B cell (primary cell): ENCODE measurements at places on chromosomes 1 and 21. TPM values are rescaled to one million over a fixed set of nuclear protein-coding genes. Genes with fewer than 3 reads are reported as not detected.

DNA sequence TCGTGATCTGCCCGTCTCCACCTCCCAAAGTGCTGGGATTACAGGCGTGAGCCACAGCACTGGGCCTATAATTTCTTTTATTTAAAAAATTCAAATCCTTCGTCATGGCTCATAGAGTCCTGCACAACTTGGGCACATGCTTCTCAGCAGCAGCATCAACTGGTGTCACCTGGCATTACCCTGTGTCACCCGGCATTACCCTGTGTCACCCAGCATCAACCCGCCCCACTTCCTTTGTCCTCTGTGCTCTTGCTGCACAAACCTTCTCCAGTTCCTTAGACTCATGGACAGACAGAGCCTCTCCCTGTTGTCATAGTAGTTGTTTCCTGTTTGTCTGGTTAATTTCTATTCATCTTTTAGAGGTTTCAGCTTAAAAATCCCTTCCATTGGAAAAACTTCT lies 121.2 kb upstream of the SERBP1 start:
- DNase-seq, result no peak

Gene PRELP
- total RNA-seq, result not detected in 2 replicates

DNA sequence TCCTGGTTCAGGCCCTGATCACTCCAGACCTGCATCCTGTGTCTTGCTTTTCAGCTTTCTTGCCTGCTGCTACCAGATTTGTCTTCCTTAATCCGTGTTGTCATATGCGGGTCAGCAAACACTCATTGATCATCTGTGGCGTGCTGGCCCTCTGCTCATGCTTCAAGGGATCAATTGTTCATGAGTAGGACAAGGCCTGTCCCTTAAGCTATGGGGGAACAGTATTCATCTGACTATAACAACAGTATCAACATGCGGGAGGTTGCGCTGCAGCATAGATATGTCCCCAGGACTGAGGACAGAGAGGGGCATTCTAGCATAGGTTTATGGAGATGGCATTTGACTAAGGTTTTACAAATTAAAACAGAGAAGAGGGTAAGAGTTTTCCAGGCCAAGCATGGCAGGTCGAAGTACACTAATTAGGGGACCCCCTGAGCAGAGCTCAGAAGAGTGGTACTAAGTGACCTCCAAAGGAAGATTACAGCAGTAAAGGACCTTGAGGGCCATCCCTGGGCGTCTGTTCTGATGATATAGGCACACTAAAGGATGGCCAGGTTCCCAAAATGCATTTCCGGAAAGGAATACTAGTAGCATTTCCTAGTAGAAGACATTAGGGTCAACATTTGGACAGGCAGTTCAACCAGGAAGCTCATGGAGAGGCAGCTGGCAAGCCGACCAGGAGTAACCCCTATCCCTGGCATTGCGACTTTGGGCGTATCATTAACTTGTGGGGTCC lies 811 bp upstream of the ZNF672 start:
- no peak for DNase-seq

Gene FAM110D
- total RNA-seq, result not detected in 2 replicates

- DNase-seq, result no peak
These were observed 29.0 kb downstream of the WNT3A start for GRCh38 chr1:228035844-228036243.

GRCh38 chr1:71695821-71696220 lies 586.5 kb downstream of the NEGR1 start:
- no peak for DNase-seq

- DNase-seq, result no peak
These were observed 118.1 kb downstream of the RUNX1 start for GRCh38 chr21:34930971-34931370.

- DNase-seq, result no peak
These were observed 9.5 kb downstream of the PLXNA2 start for GRCh38 chr1:208234721-208235120.

DNA sequence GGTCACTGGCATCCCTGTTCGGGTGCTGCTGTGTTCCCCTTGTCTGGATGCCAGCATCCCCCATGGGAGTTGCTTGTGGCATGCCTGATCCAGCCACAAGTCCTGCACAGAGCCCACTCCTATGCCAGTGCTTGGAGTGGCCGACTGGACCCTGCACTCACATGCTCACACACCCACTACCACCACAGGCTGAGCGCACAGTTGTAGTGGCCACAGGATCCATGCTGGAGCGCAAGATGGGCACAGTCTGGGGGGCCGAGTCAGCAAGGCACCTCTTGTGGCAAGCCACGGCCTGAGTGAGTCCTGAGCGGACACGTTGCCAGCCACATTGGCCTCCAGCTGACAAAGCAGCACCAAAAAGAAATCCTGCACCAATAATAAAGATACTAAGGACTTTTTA lies 661.6 kb upstream of the TMPRSS15 start:
- DNase-seq, result no peak

DNA sequence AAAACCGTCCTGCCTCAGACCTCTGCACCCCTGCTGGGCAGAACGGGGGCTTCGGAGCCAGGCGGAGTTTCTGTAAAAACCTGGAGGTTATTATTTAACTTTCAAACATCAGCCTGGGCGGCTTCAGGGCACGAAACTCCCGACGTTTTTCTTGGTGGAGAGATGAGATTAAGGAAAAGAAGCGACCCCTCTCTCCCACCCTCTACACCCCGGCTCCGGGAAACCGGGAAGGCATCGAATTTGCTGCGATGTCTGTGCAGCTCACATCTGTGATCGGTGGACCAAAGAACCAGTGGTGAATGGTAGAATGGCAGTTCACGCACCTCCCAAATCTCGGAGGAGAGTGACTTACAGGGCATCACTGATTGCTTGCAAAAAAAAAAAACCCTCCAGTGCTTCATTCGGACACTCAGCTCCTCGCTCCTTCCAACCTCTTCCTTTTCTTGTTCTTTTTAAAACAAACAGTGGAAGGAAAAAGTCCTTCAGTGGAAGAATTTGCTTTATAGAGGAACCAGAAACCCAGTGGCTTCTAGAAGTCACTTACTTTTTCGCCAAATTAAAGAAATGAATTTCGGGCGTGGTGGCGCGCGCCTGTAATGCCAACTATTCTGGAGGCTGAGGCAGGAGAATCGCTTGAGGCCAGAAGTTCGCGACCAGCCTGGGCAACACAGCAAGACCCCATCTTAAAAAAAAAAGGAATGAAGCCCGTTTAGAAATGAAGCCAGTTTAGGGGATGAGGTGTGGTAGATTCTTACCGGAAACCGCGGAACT lies 884 bp downstream of the PHACTR4 start:
- no peak for DNase-seq

DNA sequence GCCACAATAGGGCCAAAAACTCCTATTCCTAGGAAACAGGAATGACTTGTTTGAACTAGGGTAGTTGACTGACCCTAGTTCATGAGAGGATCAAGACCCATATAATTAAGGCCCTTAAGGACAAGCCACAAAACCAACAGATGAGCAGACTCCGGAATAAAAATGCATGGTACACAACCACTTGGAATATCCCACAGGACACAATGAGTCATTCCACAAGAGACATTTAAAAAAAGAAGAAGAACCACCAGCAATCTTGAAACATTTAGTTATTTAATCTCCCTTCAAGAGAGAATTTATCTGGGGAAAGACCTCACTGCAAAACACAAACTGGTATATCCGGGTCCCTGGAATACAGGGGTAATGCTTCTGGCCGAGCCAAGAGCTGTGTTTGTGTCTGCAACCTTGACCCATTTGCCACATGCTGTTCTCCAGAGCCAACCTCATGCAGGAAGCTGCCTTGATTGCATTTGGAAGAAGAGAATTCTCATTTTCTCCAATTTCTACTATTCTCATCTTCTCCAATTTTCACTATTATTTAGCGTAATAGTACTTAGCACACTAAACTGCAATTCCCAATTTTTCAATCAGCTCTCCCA lies 135.5 kb downstream of the TGFBR3 start:
- no peak for DNase-seq

- DNase-seq, result no peak
These were observed 16.1 kb upstream of the KCNA3 start for GRCh38 chr1:110690709-110691365.

Gene A3GALT2
- not detected in 2 replicates for total RNA-seq

- no peak for DNase-seq
These were observed 65.6 kb downstream of the IFI44 start for GRCh38 chr1:78715181-78715661.

DNA sequence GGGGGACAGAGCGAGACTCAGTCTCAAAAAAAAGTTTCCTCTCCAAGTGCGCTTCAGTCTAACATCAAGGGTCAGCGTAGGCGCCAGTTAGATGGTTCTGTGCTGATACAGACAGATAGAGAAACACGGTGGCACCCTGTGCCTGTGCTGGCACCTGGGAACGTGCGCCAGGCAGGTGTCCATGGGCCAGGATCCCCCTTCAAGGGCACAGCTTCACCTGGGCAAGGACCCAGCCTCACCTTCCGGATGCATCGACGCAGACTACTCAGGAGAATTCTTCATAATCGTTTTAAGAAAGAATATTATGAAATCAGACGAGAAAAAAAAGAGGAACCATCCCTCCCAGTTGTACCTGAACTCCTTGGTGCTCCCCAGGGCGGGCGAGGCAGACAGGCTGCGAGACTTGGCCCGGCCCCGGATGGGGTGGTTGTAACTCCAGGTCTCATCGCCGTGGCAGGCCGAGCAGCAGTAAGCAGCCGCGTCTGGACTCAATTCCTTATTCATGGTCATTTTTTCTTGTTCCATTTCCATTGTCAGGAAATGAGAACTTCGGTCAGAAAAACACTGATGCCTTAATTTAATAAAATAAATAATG lies 13.3 kb downstream of the NADK start:
- no peak for DNase-seq

DNA sequence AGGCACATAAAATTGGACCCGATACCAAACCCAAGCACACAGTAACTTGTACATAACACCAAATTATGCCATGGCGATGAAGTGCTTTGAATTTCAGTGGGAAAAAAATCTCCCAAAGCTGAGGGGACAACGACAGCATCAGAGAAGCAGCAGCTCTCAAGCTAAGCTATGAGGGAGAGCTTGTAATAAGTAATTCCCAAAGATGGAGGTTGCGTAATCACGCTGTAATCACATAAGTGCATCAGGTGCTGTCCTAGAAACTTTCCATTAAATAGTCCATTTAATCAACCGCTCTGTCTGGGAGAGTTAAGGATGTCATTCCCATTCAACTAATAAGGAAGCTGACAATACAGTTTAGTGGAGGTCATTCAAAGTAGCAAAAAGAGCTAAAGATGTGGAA lies 37.6 kb upstream of the KRTAP19-8 start:
- no peak for DNase-seq

GRCh38 chr21:20631633-20632032 lies 366.6 kb upstream of the NCAM2 start:
- no peak for DNase-seq

DNA sequence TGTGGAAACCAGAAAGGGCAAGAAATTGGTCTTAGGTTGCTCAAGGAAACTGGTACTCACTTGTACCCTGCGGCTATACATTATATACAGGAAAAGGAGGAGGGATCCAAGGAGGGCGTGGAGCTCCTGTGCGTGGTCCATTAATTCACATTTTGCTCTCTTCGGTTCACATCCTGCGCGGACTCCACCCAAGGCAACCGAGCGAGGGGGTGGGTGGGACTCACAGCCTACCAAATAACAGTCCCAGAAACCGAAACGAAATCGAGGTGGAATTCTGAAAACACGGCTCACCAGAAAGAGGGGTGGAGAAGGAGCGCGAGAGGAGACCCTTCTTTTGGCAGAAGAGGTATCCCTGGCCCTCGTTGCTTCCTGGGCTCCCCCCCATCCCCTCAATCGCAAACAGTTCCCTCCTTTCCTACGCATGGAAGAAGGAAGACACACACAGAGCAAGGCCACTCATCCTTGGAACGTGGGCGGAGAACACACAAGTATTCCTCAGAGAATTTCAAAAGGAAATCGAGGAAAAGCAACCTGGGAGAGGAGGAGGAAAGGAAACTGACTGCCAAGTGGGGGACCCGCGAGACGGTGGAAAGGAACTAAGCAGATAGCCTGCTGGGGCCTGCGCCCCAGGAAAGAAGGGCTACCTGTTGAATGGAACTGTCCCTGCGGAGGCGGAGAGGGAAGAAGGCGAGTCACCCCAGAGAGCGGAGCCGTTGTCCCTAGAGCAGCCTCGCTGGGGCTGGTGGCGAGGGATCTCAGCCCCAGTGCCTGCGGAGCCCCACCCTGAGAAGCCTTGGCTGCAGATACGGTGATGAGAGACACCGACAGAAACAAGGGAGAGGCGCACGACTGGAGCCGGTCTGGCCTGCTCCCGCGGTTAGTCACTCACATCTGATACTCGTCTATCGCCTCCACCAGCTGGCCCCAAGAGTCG lies 705 bp downstream of the AIDA start:
- peak; percentile 74 for DNase-seq

DNA sequence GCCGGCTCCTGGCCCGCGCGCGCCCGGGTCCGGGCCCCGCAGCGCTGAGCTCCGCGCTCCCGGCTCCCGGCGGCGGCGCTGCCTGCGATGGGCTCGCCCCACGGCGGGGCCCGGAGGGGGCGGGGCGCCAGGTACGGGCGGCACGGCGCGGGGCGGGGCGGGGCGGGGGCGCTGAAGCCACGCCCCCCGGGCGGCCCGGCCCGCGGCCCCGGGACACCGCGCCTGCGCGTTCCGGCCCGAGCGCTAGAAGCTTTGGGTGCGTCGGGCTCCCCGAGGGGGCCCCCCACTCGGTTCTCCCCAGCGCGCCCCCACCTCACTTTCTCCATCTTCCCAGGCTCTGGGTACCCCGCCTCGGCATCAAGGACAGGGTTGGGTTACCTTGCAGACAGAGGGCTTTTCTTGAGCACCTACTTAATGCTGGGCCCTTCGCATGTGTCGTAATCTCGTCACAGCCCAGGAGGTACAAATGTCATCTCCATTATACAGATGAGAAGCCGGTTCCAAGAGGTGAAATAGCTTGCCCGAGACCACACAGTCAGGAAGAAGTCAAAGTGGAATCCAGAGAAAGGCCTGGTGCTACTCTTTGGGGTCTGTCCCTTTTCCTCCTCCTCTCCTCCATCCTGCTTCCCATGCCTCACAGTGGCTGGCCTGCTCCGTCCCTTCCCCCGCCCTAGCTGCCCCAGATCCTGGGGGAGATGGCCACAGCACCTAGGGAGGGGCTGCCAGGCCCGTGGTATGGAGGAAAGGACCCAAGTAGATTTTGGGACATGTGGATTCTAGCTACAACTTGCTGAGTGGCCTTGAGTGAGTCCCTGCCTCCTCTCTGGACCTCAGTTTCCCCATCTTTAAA lies 46.5 kb downstream of the RAP1GAP start:
- DNase-seq, result peak; percentile 55

Gene OR2T35
- total RNA-seq, result 0.30 and 0.39 TPM in 2 replicates

DNA sequence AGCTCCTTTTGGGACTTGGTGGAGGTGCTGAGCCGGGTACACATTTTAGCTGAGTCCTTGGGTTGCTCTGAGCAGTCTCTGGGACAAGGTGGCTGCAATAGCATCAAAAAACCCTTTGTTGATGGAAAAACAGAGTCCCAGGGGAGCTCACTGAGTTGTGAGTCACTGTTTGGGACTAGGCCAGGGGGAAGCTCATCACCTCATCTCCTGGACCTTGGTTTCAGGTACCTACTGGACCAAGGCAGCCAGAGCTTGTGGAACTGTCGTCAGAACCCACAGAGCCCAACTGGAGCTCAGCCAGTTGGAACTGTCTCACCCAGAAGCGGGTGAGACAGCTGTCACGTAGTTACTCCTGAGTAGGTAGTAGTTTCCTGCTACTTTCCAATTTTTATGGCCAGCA lies 146.7 kb downstream of the HLX start:
- DNase-seq, result peak; percentile 61
